ENCODE measurements at places on chromosomes 11 and 22. TPM values are rescaled to one million over a fixed set of nuclear protein-coding genes. Genes with fewer than 3 reads are reported as not detected.

GRCh38 chr11:126607374-126607773, 251.9 kb downstream of the ST3GAL4 start:
- DNase-seq: no peak

DNA sequence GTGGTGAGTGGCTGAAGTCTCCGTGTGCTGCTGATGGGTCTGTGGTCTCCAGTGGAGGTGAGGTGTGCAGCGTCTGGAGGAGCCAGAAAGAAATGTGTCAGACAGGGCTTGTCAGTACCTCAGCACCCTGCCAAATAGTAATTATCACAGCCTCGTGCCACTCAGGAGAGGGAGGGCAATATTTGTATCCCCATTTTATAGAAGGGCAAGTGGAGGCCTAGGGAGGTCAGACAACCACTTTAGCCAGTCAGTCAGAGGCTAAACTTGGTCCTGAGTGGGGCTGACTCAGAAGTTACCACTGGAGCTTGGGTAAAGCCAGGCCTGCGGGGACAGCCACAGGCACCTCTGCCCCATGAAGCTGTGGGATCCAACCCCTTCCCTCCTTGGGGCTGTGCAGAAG, 11.5 kb upstream of the ELF5 start:
- no peak for DNase-seq

Gene LINC01488
- total RNA-seq: not detected

DNA sequence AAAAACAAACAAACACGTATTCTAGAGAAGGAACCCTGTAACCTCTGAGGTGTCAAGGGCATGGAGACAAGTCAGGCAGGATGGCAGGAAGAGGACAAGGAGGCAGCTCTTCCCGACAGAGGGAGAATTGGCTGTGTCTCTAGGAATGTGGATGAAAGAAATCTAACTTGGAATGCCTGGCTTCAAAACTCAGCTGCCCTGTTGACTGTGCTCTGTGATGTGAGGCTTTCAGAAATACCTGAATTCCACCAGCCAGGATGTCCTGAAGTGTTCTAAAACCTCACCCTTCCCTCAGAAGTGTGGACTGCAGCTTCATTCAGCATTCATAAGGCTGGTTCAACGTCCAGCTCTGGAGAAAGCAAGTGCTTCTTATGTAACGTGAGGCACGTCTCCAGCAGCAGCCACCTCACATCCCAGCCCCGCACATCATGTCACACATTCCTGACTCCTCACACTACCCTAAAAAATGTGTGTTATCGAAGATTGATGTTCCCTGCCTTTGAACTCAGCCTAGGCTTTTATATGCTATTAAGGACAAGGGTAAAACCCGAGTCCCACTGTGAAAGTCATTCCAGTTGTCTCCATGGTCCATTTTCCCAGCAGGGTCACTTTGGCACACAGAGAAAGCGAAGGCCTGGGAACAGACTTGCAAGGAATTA, 398.9 kb downstream of the ETS1 start:
- DNase-seq: no peak

- DNase-seq: no peak
These were observed 4.2 kb upstream of the ANO1 start for GRCh38 chr11:70073871-70074371.

Gene OR4C11
- not detected for total RNA-seq

DNA sequence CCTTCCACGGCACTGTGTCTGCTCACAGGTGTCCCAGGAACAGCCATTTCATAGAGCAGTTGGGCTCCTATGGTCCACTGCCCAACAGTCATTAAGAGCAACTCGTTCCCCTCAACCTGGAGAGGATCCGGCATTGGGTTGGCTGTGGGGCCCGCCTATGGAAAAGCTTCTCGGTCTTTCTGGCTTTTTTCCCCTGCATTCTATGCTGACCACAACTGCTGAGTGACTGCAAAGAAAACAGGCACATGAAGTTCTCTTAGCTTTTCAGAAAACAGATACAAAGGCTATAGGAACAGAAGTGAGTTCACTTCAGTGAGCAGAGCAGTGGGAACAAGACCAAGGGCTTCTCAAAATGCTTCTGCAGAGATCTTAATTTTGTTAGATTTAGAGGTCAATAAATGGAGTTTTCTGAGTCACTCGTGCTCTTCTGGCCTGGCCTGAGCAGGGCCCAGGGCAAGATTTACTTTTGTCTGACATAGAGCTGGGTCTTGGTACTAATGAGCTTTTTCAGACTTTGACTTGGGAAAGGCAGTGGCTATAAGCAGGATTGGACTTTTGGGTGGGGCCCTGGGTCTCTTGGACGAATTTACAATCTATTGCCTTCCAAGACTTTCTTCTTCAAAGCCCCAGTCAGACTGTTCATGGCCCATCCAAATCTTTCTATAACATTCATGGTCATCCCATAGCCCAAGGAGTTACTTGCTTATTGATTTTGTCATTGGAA, 13.6 kb upstream of the APOL5 start:
- DNase-seq: no peak

Gene GSC2
- not detected for total RNA-seq

DNA sequence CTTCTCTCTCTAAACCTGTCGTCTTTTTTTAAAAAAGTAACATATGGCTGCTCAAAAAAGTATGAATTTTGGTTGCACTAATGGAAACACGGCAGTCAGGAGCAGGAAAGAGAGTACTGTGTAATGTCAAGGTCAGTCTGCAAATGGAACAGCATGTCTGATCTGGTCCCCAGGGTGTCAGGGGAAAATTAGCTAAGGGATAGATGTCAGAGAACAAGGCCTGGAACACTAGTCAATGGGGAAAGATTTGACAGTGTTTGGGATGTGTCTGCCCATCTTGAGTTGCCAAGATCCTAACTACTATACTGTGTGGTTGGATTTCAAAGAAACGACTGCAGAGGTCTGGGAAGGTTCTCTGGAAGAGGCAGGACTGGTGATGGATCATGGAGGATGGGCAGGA, 65.7 kb upstream of the PHOX2A start:
- no peak for DNase-seq

Gene C1QTNF5
- 24.4 TPM for total RNA-seq

GRCh38 chr11:119774172-119774763, 45.3 kb upstream of the NECTIN1 start:
- DNase-seq: no peak

DNA sequence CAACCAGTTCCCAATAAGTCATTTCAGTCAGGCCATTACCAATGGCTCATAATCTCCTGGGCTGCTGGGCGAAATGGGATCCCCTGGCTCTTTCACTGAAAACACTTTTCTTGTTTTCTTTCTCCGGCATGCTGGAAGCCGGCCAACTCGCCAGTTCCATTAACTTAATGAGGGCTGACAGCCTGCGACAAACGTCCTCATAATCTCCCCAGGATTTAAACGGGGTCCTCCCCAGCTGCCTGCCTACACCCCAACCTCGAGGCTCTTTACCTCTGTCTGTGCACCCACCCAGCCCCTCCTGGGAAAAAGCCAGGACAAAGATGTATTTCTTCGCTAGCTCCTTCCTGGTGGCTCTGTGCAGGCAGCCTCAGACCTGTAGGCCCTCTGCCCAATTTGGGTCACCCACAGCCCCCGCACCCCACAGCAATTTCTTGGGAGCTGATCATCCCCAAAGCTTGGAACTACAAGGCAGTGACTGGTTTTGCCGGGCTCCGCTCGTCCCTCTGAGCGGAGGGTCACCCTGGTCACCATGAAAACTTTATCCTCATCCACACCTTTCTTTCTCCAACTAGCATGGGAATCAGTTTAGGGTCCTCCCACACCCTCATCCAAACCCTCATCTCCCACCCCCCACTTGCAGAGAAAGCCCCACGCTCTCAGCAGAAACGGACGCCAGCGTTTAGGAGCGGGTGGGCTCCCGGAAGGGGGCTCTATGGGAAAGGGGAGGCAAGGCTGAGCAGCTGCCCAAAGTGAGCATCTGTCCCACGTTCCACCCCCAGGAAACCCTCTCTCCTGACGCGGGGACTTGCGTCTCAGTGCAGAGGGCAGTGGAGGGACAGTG, 51.1 kb upstream of the KCNQ1OT1 start:
- peak; percentile 75 for DNase-seq

Gene OR2AG1
- total RNA-seq: not detected

Gene NLRP14
- 0.54 TPM for total RNA-seq

Gene PHOX2A
- not detected for total RNA-seq

DNA sequence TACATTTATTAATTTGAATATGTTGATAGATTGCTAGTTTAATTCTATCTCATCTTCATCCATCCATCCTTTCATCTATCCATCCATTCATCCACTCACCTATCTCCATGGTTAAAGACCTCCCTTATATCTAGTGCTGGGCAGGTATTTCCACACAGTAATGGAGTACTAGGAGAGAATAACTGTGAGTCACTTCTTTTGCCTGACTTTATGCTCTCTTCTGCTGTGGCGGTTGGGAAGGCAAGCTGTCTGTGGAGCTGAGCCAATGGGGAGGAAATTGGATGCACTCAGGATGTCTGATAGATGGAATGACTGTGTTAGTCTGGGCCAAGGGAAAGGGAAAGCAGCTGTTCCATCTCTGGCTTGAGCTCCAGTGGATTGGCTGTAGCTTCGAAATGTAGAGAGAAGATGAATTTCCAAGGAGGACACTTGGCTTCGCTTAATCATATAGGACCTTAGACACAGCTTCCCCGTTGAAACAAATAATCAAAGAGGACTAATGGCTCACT, 60.3 kb downstream of the NELL1 start:
- DNase-seq: no peak

Gene FOSL1
- 3.1 TPM for total RNA-seq
